Osteocyte (in vitro differentiated cells): ENCODE measurements at places on chromosomes 2 and 18. TPM values are rescaled to one million over a fixed set of nuclear protein-coding genes. Genes with fewer than 3 reads are reported as not detected.

LONRF2 gene
- total RNA-seq, result 0.26 and 0.32 TPM in 2 replicates

ALPP gene
- total RNA-seq, result not detected in 2 replicates

EMILIN1 gene
- 206 and 212 TPM in 2 replicates for total RNA-seq

NFU1 gene
- 41.3 and 41.4 TPM in 2 replicates for total RNA-seq

RBM44 gene
- total RNA-seq, result 0.46 and 0.63 TPM in 2 replicates

HOXD1 gene
- total RNA-seq, result not detected in 2 replicates

GRCh38 chr2:189147361-189147760 lies 32.2 kb downstream of the COL5A2 start:
- DNase-seq, result no peak

DNA sequence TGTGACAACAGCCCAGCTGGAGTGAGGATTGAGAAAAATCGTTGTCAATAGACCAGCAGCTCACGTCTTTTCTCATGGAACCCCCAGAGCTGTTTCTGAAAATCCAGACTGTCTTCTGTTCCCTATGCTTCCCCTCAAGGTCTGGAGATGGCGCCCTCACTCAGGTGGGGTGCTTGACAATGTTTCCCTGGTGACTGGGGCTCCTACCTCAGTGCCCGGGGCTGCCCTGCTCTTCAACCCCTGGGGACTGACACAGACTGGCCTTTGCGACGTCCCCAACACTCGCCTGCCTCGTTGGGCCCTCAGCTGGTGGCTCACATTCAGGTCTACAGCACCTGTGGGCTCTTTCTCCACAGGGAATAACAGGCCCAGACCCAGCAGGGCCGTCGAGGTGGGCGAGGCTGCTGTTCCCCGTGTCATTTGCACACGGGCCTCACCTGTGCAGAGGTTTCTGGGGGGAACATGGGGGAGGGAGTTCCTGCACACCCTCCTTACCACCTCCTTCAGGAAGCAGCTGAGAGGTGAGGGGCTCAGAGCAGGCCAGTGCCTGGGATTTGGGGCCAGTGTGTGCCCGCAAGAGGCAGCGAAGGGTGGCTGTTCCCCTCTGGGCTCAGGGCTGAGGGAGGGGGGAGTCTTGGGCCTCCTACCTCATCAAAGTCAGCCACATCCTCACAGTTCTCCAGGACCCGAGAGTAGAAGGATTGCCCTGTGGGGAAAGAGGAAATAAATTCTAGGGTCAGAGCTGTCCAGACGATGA lies 59.3 kb upstream of the OTOF start:
- no peak for DNase-seq

DNA sequence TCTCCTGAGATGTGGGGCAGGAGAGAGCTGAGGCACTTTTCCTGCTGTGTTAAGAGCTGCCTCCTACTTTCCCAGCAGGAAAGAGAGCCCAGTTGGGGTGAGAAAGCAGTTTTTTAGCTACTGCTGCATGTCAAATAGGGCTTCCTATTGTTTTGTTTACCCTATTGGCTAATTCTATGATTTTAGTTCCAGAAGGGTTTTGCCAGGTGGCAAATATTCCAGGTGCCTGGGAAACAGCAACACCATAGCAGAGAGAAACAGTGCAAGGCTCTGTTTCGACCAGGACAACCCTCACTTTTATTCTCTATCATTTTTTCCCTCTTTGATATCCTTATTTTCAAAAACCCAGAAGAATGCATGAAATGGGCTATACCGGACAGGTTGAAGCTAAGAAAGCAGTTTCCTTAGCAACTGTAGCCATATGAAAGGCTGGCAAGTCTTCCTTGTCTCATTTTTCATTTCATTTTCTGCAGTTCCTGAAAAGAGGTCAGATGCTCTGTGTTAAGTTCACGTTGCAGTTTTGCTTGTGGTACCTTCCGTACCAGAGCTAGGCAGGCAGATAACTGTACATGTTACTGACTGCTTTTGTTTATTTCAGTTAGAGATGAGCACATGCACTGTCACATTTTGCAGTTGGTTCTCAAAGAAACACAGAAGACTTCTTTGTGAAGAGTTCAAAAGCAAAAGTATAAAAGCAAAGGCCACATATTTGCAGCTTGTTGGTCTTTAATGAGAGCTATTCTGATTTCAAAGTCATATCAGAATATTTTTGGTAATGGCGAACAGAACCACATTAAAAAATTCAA lies 84.8 kb downstream of the AQP4 start:
- DNase-seq, result no peak

DNA sequence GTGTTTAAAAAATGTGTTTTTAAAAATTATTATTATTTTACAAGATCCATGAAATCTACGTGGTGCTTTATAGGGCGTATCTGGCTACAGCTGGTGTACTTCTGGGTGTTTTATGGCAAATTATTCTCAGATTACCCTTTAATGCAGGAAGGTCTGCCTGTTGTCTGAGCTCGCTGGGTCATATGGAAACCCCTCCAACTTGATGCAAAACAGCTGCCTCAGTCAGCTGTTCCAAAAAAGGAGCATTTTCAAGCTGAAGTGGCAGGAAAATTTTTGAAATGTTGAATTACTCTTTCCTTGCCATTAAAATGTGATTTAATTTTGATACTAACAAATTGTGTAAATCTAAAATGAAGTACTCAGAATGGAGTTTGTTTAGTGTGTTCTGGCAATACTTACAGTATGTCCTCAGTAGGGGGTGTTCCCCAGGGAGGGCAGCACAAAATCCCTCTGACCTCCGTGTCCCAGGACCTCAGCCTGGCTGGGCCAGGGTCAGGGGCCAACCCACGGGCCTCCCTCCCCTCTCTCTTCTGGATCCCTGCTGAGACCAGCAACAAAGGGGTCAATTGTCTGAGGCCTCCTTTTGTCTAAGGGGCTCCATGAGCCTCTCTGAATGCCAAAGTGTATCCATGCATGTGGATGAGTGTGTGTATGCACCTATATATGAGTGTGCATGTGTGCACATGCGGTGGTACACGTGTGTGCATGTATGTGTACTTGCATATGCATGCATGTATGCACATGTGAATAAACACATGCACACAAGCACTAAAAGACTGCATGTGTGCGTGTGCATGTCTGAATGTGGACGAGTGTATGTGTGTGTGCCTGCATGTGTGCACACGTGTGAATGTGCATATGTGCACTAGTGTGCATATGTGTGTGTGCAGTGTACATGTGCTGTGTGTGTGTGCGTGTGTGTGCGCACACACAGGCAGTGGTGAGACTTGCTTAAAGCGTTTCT lies 105.4 kb downstream of the ACOXL start:
- DNase-seq, result no peak

- no peak for DNase-seq
Observed at GRCh38 chr18:421247-422155, 79.0 kb downstream of the COLEC12 start.

GRCh38 chr2:233329489-233330135 lies 22.0 kb downstream of the SAG start:
- DNase-seq, result no peak

DNA sequence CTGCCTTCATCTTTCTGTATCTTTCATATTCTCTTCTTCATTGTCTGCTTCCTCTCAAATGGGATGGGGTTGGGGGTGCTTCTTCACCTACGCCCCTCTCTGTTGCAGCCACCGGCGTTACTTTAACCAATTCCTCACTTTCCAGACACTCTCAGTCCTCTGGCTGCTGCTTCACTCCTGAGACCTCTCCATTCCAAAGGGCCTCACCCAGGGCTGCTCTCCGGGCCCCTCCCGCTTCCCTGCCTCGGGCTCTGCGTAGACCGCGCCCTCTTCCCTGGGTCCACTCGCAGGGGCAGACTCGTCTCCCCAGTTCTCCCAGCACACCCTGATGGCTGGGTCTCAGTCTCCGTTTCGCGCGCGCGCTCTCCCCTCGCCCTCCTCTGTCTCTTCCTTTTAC lies 926 bp downstream of the SERPINB8 start:
- DNase-seq, result no peak

- DNase-seq, result no peak
Observed at GRCh38 chr18:55546851-55547704, 40.9 kb downstream of the TCF4 start.

DNA sequence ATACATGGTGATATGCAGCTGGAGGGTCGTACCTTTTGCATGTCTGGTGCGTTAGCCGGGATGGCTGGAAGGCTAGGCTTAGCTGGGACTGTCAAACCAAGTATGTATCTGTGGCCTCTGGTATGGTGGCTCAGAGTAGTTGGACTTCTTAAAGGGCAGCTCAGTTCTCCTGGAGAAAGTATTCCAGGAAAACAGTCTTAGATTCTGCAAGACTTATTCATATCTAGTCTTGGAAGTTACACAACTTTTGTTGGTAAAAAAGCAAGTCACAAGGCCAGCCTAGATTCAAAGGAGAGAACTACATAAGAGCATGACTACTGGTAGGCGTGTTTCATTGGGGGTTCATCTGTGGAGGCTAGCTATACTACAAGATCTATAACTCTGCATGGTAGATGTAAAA lies 45.5 kb downstream of the EML4 start:
- DNase-seq, result no peak

DNA sequence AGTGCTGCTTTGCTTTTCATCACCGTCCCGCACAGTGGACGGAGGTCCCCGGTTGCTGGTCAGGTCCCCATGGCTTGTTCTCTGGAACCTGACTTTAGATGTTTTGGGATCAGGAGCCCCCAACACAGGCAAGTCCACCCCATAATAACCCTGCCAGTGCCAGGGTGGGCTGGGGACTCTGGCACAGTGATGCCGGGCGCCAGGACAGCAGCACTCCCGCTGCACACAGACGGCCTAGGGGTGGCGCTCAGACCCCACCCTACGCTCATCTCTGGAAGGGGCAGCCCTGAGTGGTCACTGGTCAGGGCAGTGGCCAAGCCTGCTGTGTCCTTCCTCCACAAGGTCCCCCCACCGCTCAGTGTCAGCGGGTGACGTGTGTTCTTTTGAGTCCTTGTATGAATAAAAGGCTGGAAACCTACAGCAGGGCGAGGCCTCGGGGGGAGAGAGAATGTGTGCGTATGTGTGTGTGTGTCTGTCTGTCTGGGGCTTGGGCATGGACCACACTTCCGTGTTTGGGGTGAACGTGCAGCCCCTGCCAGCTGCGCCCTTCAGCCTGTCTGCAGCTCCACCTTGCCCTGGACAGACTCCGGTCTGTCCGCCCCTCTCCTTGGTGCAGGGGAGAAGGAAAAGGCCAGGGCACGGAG lies 32.3 kb downstream of the GPC1 start:
- DNase-seq, result no peak

DNA sequence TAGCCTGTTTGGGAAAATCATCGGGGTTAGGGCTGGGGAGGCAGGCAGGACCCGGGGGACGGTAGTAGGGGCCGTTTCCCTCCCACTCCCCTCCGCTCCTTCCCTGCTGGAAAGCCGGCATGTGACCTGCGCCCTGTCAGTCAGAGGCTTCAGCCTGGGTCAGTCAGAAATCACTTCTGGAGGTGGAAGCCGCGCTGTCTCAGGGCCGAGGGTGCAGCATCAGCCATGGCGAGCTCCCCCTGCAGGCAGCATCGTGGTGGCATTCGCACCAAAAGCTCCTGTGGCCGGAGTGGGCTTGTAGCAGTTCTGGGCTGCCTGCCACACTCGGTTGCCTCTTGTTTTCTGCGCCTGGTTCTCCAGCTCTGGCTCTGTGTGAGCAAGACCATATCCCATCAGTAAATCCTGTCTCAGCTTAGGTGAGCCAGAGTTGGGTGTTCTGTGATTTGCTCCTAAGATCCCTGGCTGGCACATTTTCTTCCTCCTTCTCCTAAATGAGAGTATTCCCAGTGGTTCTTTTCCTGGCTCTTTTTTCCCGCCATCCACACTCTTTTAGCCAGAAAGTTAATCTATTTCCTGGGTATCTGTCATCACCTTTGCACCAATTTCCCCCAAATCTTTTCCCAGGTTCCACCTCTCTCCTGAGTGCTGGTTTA lies 123.9 kb upstream of the CD302 start:
- peak; percentile 88 for DNase-seq

DNA sequence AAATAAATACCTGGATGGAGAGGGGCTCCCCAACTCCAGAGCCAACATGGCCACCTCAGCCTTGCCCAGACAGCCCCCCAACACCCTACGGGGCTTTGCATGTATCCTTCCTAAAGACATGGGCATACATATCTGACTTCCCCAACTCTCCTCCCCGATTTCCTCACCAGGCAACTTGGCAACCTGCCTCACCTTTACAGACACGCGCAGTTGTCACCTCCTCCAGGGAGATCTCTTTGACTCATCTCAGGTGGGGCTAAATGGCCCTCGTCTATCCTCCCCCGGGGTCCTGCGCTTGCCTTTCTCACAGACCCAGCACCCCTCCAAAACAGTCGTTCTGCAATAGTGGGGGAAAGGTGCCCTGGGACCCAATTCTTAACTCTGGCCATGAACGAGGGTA lies 10.6 kb upstream of the BIN1 start:
- no peak for DNase-seq

- DNase-seq, result no peak
Observed at GRCh38 chr18:8835521-8835953, 130.2 kb downstream of the MTCL1 start.

DNA sequence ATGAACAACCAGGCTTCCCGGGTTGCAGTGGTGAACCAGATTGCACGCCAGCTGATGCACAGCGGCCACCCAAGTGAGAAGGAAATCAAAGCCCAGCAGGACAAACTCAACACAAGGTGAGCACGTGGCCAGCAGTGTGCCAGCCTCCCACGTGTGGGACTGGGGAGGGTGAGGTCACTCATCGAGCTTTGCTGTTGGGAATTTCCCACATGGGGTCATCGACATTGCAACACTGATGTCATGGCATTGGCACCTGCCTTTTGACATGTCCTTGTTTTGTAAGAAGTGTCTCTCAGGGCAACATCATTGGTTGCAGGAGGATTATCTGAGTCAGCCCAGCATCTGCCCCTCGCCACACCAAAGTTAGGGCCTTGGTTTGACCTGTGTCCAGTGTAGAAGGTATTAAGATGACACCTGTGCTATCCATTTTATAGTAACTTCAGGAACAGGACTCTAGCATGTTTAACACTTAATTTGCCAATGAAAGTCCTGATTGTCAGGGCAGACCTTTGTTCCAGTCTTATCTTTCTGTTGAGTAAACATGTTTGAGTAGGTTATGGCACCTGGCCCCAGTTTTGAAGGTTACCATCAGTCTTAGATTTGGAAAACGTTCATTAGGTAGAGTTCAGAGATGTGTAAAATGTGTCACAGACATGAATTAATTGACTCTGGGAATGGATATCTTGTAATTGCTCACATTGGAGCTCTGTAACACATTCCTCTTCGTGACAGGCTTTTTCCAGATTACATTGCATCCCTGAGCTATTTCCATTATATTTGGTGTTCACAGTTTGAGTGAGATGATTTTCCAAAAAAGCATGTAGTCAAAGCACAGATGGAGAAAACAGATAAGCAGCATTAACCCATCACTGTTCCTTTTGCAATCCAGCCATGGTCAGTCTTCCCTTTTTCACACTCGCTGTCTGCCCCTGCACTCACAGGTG lies 93.3 kb upstream of the EML6 start:
- DNase-seq, result no peak

- DNase-seq, result no peak
Observed at GRCh38 chr18:43539862-43540261, 262.6 kb upstream of the SYT4 start.

GRCh38 chr2:98180456-98180855 lies 93.5 kb downstream of the VWA3B start:
- DNase-seq, result no peak
